Activated T-cell treated with anti-CD3 and anti-CD28 coated beads, Interleukin-2, amount 50 U/mL, for 24 hours (primary cell): ENCODE measurements at places on chromosomes 3 and 15.
A peak's percentile ranks its signal among the peaks of the same experiment; 100 is the strongest.

DNA sequence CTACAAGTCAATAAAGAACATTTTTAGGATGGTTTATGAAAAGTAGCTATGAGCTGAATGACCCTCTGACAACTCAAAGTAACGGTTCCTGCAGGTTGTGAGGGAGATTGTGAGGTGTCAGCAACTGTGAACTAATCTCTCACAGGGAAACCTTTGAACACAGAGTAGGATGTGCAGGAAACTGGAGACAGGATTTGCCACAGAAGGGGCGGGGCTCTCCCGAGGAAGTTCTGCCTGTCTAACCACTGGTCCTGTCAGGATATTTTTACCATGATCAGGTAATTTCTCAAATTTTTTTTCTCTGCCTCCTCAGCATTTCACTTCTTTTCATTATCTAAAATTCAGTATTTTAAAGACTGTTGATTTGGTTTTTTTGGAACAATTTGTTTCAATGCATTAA, 33.3 kb downstream of the LEO1 start:
- DNase-seq = no peak

DNA sequence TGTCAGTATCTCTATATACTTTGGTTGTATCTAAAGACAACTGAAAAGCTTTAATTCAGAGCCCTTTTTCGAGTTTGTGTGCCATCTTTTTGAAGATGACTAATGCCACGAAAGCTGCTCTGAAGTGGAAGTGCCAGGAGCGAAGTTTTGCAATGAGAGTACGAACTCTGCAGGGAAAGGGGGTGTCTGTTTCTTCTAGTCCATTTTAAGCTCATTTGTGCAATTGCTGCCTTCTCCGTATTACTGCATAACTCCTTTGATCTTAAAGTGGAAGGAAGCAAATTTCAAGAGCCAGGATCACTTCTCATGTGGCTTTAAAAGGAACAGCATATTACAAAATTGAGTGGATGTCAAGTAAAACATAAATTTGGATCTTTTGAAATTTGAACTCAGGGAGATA, 245.3 kb downstream of the FEZF2 start:
- DNase-seq = no peak

- DNase-seq = no peak
Measured at GRCh38 chr3:80439490-80439889, 671.7 kb upstream of the ROBO1 start.

- no peak for DNase-seq
Measured at GRCh38 chr3:115226844-115227445, 79.9 kb upstream of the ZBTB20 start.

GRCh38 chr15:63892794-63893441, 59.2 kb upstream of the HERC1 start:
- peak; percentile 75 for DNase-seq

DNA sequence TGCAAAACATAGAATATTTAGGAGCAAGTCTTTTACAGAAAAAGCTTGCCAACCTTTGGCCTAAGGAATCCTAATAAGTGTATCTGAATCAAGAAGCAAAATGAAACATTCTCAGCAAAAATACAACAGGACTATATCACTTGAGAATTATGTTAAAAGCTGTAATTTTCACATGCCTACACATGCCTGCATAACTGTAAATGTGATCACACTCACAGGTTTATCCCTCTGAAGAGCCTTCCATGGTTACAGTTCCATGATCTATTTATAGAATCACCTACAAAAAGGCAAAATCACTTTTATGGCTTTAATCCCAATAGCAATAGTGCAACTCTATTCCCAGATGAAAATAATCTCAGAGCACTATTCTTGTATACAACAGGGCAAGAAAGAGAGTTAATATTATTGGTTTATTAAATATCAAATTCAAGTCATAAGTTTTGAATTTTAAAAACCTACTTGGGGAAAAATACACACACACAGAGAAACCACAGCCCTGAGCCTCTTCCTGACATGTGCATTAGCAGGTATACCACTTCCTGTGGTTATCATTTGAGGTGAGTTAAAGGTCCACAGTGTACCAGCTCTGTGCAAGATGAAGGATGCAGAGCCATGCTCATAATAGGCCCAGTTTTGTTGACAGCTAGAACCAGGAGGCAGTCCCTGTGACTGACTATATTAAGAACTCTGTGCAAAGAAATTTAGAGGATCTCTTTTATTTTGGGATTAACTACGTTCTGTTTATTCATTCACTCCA, 252.5 kb upstream of the TGFBR2 start:
- DNase-seq = no peak

DNA sequence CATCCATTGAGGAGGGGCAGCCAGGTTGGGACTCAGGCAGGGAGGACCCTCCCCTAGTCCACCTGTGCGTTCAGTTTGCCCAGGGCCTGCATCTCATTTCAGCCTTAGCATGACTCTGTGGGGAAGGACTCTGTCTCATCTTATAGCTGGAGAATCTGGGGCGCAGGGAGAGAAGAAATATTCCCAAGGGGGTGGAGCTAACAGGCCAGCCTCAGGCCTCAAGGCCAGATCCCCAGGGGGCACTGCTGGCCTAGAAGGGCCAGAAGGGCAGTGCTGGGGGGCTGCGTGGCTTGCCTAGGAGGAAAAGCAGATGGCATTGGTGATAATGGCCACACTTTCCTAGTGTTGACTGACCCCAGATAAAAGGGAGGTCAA, 10.9 kb downstream of the AMOTL2 start:
- peak; percentile 20 for DNase-seq
